ENCODE measurements at places on chromosomes 6 and 20. TPM values are rescaled to one million over a fixed set of nuclear protein-coding genes. Genes with fewer than 3 reads are reported as not detected.

The OR2J3 gene
- not detected for polyA plus RNA-seq

The COL11A2 gene
- 1.0 TPM for polyA plus RNA-seq

DNA sequence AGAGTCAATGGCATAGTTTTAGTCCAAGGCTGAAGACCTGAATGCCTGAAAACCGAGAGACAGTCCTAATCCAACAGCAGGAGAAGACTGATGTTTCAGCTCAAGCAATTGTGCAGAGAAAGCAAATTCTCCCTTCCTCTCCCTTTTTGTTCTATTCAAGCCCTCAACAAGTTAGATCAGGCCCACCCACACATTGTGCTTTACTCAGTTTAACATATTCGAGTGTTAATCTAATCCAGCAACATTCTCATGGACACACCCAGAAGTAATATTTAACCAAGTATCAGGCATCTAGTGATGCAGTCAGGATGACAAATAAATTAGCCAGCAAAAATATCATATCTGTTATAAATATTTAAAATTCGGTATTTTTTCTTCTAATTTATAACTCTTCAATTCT is 261.1 kb downstream of the HDGFL1 start:
- no peak for DNase-seq

- no peak for DNase-seq
Observed at GRCh38 chr6:163291622-163292021, 122.9 kb upstream of the QKI start.

DNA sequence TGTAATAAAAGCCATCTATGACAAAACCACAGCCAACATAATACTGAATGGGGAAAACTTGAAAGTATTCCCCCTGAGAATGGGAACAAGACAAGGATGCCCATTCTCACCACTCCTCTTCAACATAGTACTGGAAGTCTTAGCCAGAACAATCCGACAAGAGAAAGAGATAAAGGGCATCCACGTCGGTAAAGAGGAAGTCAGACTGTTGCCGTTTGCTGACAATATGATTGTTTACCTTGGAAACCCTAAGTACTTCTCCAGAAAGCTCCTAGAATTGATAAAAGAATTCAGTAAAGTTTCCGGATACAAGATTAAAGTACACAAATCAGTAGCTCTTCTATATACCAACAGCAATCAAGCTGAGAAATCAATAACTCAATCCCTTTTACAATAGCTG is 14.0 kb upstream of the RUNX2 start:
- DNase-seq, result no peak

DNA sequence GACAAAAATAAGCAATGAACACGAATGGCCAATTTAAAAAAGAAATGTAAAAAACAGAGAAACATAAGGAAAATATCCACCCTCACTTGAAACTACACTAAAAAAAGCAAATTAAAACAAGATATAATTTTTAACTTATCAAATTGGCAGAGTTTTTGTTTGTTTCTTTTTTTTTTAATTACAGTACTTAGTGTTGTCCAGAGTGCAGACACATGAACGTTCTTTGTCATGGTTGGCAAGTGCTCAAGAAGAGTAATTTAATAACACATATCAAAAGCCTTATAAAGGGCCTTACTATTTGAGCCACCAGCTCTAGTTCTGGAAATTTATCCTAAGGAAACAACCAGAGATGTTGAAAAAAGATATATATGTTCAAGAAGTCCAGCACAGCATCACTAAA is 142.3 kb downstream of the ATXN1 start:
- no peak for DNase-seq

GRCh38 chr20:53303413-53303760 is 290.3 kb downstream of the ZNF217 start:
- DNase-seq, result no peak

DNA sequence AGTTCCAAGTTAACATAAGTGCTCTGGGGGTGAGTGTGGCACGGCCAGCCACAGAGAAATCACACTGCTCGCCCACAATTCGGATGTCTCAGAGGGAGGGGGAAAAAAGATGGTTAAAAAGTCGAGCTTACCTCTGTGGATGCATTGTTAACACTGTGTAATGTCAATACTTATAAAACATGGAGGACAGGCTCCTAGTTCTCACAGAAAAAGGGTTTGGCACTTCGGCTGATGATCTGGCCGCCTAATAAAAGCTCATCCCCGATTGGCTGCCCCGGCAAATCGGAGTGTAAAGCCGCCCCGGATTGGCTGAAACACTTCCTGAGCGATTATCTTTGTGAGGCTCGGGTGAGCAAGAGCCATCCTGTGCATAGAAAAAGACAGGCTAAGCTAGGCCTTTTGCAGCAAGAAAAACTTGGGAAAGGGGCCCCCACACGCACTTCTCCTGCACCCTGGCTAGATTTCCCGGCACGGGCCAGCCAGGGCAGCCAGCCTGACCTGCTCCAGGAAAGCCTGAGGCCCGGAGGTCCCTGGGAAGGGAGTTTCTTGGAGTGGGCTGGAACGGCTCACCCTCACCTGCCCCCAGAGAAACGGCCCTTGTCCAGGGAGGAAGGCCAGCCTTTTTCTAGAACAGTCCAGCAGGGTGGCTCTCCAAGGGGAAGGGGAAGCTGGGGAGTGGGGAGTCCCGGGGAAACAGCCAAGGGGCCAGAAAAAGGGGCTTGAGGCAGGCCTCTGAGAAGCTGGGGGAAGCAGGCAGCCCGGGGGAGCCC is at the start of gene ZMYND8:
Gene ZMYND8, minus strand, starts transcription at position 174 of the 770 bp plus-strand sequence. Its CDS starts 29 bp downstream, at position 145.
- peak; percentile 99 for DNase-seq

GRCh38 chr6:99014061-99014460 is 66.3 kb upstream of the FBXL4 start:
- no peak for DNase-seq

DNA sequence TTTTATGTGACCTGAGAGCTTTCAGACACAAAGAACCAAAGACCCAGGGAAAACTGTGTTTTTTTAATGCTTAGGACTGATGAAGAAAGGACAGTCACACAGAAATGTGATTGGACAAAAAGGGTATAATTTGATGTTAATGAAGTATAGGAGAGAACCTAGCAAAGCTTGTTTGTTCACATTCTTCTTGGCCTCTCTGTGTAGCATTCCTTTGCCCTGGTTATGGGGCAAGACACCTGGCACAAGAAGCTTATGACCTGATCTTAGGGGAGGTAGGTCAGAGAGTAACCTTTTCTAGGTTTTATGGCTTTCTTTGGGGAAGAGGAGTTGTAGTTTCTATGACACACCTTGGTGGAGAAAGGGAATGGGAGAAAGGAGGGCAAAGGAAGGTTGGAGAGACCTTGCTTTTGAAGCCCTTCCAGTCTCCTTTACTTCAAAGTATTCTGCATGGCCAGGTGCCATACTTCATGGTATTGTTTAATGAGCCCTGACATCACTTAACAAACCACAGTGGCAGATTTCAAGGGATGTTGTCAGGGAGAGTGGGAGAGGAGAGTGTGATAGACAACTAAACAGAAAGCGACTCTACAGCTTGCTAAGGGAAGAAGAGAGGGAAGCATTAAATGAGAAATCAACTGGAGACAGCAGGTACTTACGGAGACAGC is 701.8 kb upstream of the FLRT3 start:
- peak; percentile 18 for DNase-seq

GRCh38 chr6:131427434-131428058 is 145.5 kb upstream of the ARG1 start:
- DNase-seq, result no peak

- no peak for DNase-seq
Observed at GRCh38 chr6:39444479-39445019, 122.0 kb upstream of the KCNK16 start.

The CABLES2 gene
- 3.7 TPM for polyA plus RNA-seq

GRCh38 chr20:19758501-19759331 is 658 bp downstream of the RIN2 start:
- DNase-seq, result peak; percentile 74

- DNase-seq, result no peak
Observed at GRCh38 chr20:29762620-29763019, 1494.8 kb upstream of the DEFB115 start.

GRCh38 chr6:83461438-83461837 is 30.6 kb upstream of the ME1 start:
- DNase-seq, result no peak

The PHACTR3 gene
- polyA plus RNA-seq, result 6.6 TPM

The ECT2L gene
- polyA plus RNA-seq, result 4.0 TPM

The PLG gene
- polyA plus RNA-seq, result not detected

DNA sequence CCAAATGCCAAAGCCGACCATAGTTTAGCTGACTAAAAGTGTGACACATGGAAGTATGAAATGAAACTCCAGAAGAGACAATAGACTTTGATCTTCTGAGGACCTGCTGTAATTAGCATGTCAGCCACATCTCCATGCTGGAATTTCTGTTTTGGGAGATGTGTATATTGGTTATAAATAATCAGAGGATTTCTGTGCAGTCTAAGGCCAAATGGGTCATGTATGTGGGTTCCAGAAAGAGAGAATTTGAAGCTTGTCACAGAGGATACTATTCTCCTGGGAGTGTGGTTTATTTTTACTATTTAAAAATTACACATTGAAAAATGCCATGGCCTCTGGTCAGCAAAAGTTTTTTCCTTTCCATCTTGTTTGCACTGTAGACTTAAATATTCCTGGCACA is 405.5 kb upstream of the PLCB4 start:
- DNase-seq, result no peak

GRCh38 chr20:35395728-35396127 is 16.0 kb downstream of the UQCC1 start:
- DNase-seq, result no peak

DNA sequence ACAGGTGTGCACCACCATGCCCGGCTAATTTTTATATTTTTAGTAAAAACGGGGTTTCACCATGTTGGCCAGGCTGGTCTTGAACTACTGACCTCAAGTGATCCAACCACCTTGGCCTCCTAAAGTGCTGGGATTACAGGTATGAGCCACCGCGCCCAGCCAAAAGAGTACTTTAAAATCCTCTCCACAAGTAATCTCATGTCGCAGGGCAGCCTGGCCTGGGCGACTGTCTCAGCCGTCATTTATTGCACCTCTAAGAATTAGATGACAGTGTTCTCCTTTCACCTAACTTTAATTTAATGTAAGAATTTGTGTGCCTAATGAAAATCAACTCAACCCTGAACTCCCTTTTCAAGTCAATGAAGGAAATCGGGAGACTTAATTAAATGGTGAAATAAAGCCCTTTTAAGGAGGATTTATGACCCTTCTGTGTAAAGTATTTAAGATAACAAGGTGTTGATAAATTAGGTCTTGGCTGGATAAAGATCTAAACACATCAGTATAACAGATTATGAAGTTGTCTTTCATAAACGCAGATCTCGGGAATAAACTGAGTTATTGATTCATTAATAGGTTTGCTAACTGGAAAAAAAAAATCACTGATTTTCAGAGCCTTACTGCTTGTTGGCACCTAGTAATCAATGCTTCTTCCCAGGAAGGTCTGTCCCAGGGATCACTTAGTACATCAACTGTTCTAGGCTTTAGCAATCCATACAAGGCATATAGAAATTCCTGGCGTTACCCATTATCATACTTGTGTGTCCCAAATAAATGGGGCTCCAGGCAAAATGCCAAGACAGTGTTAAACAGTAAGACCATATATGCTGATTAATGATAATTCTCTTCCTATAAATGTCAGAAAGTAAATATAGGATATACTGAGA is 209.3 kb downstream of the GMDS start:
- DNase-seq, result peak; percentile 32

The EDN3 gene
- polyA plus RNA-seq, result 0.12 TPM

- peak; percentile 22 for DNase-seq
Observed at GRCh38 chr6:83853178-83854000, at the start of gene RIPPLY2. TSS of gene RIPPLY2 (plus strand) at chr6:83853360. CDS start at chr6:83853417, 57 bp downstream.

GRCh38 chr6:15512721-15513120 is 150.1 kb downstream of the DTNBP1 start:
- no peak for DNase-seq

The PPP1R16B gene
- 8.3 TPM for polyA plus RNA-seq

- no peak for DNase-seq
Observed at GRCh38 chr6:72873433-72873832, 251.6 kb downstream of the KCNQ5 start.

GRCh38 chr6:129748212-129748900 is 38.4 kb upstream of the ARHGAP18 start:
- DNase-seq, result no peak

The ARMH2 gene
- 1.1 TPM for polyA plus RNA-seq

GRCh38 chr6:155996151-155996550 is 540.5 kb upstream of the NOX3 start:
- no peak for DNase-seq

DNA sequence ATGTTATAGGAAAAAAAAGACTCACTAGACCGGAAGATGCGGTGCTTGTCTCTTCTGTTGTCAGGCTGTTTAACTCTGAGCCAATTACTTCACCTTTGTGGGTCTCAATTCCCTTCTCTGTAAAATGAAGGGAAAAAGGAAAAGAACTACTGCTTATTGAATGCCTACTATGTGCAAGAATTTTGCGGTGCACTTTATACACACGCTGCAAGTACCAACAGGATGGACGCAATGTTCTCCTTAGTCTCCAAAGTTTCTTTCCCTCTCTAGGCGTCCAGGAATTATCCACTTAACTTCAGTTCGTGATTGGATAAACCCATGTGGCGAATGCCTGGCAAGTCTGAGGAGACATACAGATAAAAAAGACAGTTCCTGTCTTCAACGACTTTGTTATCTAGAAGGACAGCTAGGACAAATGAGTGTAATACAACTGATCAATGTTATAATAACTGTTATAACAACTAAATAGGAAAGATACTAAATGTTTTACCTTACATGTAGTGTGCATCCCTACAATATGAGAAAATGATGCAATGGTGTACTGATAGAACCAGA is 69.0 kb upstream of the JARID2 start:
- DNase-seq, result no peak

The MEI4 gene
- polyA plus RNA-seq, result not detected

The BIRC7 gene
- polyA plus RNA-seq, result 1.2 TPM

The MLN gene
- not detected for polyA plus RNA-seq

The FILIP1 gene
- polyA plus RNA-seq, result 5.7 TPM

The PRRT1 gene
- 0.53 TPM for polyA plus RNA-seq

DNA sequence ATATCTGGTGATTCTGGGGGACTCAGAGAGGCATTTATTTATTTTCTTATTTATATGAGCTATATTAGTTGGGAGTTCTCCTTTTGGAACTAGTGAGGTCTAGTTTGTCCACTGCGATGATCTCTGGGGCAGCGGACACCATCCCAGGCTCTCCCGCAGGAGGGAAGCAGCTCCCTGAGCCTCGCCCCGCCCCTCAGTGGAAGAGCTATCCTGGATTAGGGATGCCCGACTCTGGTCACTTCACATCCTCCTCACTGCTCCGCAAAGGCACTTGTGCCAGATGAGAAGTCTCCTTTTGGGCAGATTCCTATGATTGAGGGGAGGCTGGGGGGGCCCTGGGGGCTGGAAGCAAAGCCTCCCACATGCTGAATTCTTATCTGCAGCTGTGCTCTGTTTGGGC is 3.6 kb upstream of the MAS1 start:
- DNase-seq, result no peak

All from lung (tissue), 17 donors.